ENCODE measurements at places on chromosomes 12 and 14. TPM values are rescaled to one million over a fixed set of nuclear protein-coding genes. Genes with fewer than 3 reads are reported as not detected.

- no peak overlapping the region for H3K27ac ChIP-seq
- H3K4me3 ChIP-seq: no peak overlapping the region
- no peaks in the 10 kb centered on the region for H3K27me3 ChIP-seq
- H3K36me3 ChIP-seq: no peaks in the 10 kb centered on the region
- no peak for DNase-seq
- peaks cover 2% of the 10 kb centered on the region for H3K4me1 ChIP-seq
Observed at GRCh38 chr14:72311116-72311515, 378.9 kb downstream of the RGS6 start.

DNA sequence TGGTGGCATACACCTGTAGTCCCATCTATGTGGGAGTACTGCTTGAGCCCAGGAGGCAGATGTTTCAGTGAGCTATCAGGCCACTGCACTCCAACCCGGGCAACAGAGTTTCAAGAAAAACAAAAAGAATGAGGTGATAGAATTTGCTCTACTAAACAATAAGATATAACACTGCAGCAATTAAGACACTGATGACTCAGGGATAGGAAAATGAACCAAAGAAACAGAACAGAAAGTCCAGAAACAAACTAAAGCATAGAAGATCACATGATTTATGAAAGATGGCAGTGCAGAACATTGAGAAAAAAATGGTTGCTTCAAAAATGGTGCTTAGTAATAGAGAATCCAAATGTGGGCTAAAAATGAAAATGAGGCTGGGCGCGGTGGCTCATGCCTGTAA lies 65.2 kb upstream of the AP4S1 start:
- no peak for DNase-seq
- H3K4me1 ChIP-seq: peaks cover 3% of the 10 kb centered on the region
- no peak overlapping the region for H3K4me3 ChIP-seq

GRCh38 chr12:91414636-91415035 lies 232.0 kb upstream of the DCN start:
- no peaks in the 10 kb centered on the region for H3K27me3 ChIP-seq
- H3K27ac ChIP-seq: no peak overlapping the region
- no peaks in the 10 kb centered on the region for H3K36me3 ChIP-seq
- no peak overlapping the region for H3K4me3 ChIP-seq

- no peaks in the 10 kb centered on the region for H3K36me3 ChIP-seq
- no peak for DNase-seq
- no peaks in the 10 kb centered on the region for H3K4me1 ChIP-seq
- no peak overlapping the region for H3K4me3 ChIP-seq
- H3K27me3 ChIP-seq: no peaks in the 10 kb centered on the region
Observed at GRCh38 chr14:20569066-20569465, 8.2 kb upstream of the RNASE9 start.

The ACOT4 gene
- 3.1 TPM for total RNA-seq

The GALNT16 gene
- total RNA-seq: 13.1 TPM

All from kidney (tissue), 22 donors.